Calu3 (cell line): ENCODE measurements at places on chromosomes 7 and 10. TPM values are rescaled to one million over a fixed set of nuclear protein-coding genes. Genes with fewer than 3 reads are reported as not detected.

GRCh38 chr10:88127269-88127668 lies 263.8 kb downstream of the PTEN start:
- no peak for DNase-seq

DNA sequence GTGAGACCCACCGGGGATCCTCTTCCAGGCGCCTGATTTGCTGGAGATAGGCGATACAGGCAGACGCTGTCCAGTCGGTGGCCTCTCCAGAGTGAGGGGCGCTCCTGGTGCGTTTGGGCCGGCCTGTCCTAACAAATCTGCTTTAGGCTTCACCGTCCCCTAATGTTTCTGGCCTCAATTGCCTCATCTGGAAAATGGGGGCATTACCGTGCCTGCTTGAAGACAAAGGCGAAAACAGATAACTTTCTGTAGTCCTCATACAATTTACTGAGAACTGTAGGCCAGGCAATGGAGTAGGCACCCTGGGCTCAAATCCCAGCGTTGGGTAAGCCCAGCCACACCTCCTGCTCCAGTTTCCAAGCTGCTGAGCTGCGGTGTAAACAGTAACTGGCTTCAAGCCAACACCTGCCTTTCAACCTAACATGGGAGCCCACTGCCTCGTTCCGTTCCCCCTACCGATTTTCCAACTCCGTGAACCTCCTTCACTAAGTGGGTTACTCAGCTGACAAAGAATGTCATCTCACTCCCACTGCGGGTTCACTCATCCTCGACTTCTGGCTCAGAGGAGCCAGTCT lies 589 bp upstream of the ZFAND4 start:
- DNase-seq, result no peak

GRCh38 chr7:66353547-66353946 lies 148.4 kb downstream of the TPST1 start:
- no peak for DNase-seq

The FXYD4 gene
- not detected in 2 replicates for total RNA-seq

The HTRA1 gene
- 1.3 and 2.4 TPM in 2 replicates for total RNA-seq

The C10orf53 gene
- total RNA-seq, result not detected in 2 replicates

The SCART1 gene
- total RNA-seq, result 1.8 and 2.2 TPM in 2 replicates

The ZNF503 gene
- 12.5 and 12.8 TPM in 2 replicates for total RNA-seq

The UPK3BL1 gene
- total RNA-seq, result 22.0 and 22.5 TPM in 2 replicates
